ENCODE measurements at places on chromosomes 5 and 9.

GRCh38 chr5:135723491-135723890 lies 111.0 kb upstream of the SLC25A48 start:
- DNase-seq, result no peak

DNA sequence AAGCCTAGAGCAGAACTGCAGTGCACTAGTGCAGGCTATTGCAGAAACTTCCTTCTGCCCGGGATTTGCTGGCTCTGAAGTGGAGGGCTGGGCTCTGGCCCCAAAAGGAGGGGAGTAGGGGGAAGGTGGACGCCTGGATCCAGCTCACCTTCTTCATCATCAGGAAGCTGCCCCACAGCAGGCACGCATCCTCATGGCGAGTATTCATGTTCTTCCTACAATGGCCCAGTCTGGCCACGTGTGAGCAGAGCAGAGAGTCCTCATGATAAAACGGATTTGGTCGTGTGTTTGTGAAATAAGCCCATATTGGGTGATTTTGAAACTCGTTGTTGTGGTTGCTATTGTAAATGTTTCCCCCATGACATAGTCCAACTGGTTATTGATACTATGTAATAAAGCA lies 8.2 kb upstream of the GLIPR2 start:
- no peak for DNase-seq

- peak; percentile 56 for DNase-seq
Observed at GRCh38 chr9:106864373-106865143, 1.6 kb downstream of the ZNF462 start.

DNA sequence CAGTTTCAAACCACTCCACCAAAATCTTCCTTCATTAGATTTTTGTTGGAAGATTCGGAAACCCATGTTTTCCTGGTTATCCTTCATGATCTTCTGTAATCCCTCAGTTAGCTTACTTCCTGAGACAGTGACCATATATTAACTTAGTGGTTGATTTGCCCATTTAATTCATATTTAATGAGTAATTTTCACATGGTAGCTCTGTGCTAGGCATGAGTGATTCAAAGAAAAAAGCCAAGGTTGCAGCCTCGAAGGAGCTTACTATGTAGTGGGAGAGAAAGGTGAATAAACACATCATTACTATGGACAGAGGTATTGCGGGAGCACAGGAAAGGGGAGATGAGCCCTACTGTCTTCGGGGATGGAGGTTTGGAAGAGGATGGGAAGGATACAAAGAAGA lies 158.5 kb downstream of the TLE1 start:
- no peak for DNase-seq

DNA sequence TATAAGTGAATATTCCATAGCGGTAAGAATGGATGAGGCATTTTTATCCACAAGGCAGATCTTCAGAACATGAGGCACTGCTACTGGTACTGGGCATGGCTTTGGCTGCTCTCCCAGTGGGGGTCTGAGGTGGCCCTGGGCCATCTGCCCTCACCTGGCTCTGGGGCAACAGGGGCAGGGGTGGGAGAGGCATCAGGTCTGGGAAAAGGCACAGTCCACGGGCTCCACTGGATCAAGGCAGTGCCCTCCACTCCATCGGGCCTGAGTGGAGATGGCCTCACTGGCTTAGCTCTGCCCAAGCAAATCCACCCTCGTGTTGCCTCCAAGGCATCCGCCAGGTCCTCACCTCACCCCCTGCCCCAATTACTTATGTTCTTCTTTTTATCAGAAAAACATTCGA lies 10.9 kb upstream of the NKD2 start:
- no peak for DNase-seq

DNA sequence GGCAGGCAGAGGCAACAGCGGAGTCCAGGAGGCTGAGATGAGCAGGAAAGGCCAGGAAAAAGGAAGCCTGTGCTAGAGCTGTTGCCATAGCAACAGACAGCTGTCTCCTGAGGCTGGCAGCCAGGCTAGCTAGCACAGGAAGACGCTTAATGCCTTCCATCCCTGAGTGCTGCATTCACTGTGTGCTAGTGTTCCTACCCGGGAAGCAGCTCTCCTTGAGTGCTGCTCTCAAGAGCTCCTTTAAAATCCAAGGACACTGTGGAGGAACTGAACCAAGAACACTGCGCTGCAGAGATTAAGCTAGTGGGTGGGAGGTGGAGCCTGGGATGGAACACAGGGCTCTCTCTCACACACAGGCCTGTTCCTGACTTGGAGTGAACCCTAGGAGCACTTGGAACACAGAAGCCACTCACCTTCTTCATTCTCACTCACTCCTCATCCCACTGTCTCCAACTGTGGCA lies 53.5 kb upstream of the IL7R start:
- peak; percentile 89 for DNase-seq

GRCh38 chr5:154315196-154315595 lies 124.7 kb downstream of the GALNT10 start:
- DNase-seq, result no peak

All from NCI-H748 treated with DMSO at 0.1 percent for 48 hours (cell line).